ENCODE measurements at places on chromosomes 4 and X.

DNA sequence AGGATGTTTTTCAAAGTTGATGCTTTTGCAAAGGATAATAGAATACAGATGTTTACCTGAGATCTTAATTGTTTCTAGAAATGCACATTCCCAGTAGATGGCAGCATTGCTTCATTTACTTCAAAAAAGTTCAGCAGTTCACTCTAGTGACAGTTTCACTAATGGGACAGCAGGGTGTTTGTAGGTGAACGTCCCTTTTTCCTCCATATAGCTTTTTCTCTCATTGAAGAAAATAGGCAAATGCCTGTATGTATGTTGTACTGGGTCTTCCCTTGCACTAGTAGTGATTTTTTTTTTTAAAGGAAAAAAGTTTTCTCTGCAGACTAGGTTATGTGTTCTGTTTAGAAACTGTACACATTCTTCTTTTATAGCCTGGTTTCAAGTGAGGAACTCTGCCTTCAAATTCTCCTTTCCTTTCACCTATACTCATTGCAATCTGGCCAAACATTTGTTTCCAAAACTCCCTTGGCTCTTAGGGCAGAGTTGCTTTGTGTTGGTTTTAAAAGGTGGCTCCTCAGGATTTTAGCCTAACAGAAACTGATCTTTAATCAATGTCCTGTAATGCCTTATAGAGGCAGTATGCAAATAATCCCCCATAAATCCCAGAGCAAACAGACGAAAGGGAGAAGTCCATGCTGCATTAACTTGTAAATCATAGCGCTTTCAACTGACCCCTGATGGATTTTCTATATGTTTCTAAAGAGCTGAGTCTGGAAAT, 86.3 kb downstream of the EGF start:
- H3K27me3 ChIP-seq, result no peaks in the 10 kb centered on the region
- H3K4me1 ChIP-seq, result no peaks in the 10 kb centered on the region
- DNase-seq, result peak; percentile 85
- H3K4me3 ChIP-seq, result no peak overlapping the region
- no peaks in the 10 kb centered on the region for H3K36me3 ChIP-seq

- H3K4me3 ChIP-seq, result no peak overlapping the region
- H3K4me1 ChIP-seq, result no peaks in the 10 kb centered on the region
- no peaks in the 10 kb centered on the region for H3K36me3 ChIP-seq
- DNase-seq, result no peak
- no peaks in the 10 kb centered on the region for H3K27me3 ChIP-seq
Observed at GRCh38 chr4:6494431-6495295, 22.2 kb upstream of the PPP2R2C start.

DNA sequence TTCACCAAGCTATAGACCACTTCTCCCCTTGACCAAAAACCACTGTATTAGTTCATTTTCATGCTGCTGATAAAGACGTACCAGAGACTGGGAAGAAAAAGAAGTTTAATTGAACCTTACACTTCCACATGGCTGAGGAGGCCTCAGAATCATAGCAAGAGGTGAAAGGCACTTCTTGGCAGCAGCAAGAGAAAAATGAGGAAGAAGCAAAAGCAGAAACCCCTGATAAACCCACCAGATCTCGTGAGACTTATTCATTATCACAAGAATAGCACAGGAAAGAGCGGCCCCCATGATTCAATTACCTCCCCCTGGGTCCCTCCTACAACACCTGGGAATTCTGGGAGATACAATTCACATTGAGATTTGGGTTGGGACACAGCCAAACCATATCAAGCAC, 97.8 kb downstream of the DOCK11 start:
- no peaks in the 10 kb centered on the region for H3K4me1 ChIP-seq
- no peak overlapping the region for H3K27ac ChIP-seq
- no peak overlapping the region for H3K4me3 ChIP-seq

DNA sequence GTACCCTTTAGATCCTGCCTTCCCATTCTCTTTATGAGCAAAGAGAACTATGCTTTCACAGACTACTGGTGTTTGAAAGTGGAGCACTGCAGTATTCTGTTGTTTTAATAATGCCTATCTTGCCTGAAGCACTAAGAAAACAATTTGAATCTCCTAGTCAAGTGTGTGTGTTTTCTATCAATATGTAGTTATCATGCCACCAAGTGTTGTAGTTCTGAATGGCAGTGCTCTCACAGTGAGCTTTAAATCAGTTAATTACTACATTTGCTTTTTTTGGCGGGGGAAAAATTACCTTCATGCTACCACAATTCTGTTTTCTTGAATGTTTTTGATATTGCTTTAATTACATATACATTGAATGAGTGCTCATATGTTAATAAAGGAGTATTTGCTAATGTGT, 143.6 kb upstream of the FAM47A start:
- no peaks in the 10 kb centered on the region for H3K36me3 ChIP-seq
- DNase-seq, result no peak
- H3K27me3 ChIP-seq, result no peaks in the 10 kb centered on the region
- H3K4me3 ChIP-seq, result no peak overlapping the region
- H3K27ac ChIP-seq, result no peak overlapping the region

DNA sequence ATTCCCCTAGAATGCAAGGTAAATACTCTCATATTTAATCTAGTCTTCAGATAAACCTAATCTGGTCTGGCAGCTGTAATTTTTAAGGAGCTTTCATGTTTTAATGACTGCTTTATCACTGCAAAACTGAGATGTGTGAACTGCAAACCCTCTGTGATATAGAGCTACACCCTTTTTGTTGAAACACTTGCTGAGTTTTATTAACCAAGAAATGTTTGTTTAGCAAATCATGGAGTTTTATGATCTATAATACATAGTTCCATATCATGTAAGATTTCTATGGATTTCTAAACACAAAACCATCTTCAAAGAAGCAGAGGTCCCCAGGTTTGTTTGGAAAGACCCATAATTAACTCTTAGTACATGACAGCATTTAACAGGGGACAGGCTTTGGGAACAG, 126.4 kb downstream of the BTC start:
- DNase-seq, result no peak
- H3K27ac ChIP-seq, result no peak overlapping the region
- no peaks in the 10 kb centered on the region for H3K36me3 ChIP-seq
- H3K4me3 ChIP-seq, result no peak overlapping the region
- no peaks in the 10 kb centered on the region for H3K27me3 ChIP-seq

DNA sequence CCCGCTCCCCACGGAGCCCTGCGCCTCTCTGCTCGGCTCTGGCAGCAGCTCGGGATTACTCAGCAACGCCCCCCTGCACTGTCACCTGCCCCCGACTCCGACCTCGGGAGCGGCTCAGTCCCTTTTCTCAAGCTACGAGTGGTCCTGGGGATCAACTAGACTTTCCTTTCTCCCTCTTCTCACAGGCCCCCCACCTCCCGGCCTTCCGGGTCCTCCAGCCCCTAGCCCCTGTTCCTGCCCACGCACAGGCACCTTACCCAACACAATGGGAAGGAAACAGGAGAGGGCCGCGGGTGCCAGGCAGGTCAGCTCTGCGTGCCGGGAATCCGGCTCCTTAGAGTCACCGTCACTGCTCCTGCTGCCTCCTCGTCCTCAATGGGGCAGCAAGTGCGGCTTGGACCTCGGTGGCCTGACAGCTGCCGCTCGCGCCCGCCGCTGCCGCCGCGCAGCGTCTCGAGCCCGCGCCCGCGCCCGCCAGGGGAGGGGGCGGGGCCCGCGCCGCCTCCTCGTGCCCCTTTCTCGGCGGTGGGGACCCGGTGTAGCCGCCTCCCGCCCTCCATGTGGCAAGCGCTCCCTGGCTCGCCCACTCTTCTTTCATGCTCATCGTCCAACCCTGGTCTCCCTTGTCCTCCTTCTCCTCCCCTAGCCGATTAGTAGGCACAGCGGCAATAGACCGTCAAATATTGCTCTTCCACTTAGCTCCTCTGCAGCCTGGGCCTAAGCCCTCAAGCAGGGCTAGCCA, at the start of gene RAB9B:
RAB9B (minus strand) TSS at position 455 of the 742 bp plus-strand sequence. CDS start 6,473 bp downstream, outside the sequence.
- H3K4me1 ChIP-seq, result peaks cover 8% of the 10 kb centered on the region
- no peaks in the 10 kb centered on the region for H3K36me3 ChIP-seq
- H3K4me3 ChIP-seq, result peak within 1 kb of the TSS; percentile 67
- no peaks in the 10 kb centered on the region for H3K27me3 ChIP-seq
- peak; percentile 35 for DNase-seq

DNA sequence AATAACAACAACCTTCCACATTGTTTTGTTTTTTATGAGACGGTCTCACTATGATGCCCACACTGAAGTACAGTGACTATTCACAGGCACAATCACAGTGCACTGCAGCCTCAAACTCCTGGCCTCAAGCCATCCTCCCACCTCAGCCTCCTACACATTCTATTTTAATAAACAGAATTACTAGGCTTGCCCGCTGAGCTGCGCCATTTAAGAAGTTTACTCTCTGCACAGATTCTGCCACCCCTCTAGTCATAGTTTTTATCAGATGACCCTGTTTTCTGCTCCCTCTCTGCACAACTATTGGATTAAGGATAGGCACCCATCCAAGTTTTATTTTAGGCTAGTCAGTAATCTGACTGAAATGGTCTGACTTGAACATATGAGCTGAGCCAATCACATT, 11.3 kb upstream of the COX18 start:
- peaks cover 44% of the 10 kb centered on the region for H3K36me3 ChIP-seq
- H3K4me1 ChIP-seq, result peaks cover 4% of the 10 kb centered on the region
- no peak overlapping the region for H3K27ac ChIP-seq
- H3K27me3 ChIP-seq, result no peaks in the 10 kb centered on the region
- H3K4me3 ChIP-seq, result no peak overlapping the region

GRCh38 chrX:24243188-24243587, 70.7 kb downstream of the SUPT20HL2 start:
- H3K4me3 ChIP-seq, result no peak overlapping the region
- H3K27ac ChIP-seq, result no peak overlapping the region
- no peaks in the 10 kb centered on the region for H3K4me1 ChIP-seq
- no peak for DNase-seq
- no peaks in the 10 kb centered on the region for H3K36me3 ChIP-seq

DNA sequence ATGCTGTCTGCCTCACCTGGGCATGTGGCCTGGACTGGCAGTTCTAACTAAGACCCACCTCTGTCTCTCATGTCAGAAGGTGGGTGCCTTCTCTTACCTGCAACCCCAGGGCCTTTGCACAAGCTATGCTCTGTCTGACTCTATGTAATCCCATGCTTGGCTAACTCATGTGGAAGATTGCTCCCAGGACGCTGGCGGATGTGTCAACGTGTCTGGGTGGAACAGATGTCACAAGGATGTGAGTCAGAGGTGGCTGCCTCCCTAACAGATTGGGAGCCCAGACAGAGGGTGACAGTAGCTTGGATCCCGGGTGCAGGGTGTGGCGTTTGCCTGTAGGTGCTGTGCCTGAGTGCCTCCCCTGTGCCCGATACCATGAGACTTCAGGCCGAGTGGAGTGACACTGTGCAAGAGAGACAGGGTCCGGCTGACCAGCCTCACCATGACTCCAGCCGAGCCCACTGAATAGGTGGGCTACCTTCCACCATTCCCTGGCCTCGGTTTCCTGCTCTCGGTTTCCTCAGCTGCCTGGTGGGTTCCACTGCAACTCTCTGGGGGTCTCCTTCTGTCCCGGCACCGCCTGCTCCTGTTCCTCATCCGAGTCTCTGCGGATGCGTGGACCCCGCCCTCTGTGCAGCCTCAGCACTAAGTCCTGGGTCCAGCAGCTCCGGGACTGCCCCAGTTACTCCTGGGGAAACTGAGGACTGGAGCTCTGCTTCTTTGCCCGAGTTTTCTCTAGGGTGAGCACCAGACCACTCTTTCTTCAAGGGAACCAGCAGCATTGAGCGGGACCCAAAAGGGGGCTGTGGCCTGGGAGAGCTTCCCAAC, 11.0 kb downstream of the SH3BP2 start:
- H3K27me3 ChIP-seq, result no peaks in the 10 kb centered on the region
- H3K36me3 ChIP-seq, result no peaks in the 10 kb centered on the region
- H3K4me1 ChIP-seq, result peaks cover 75% of the 10 kb centered on the region

DNA sequence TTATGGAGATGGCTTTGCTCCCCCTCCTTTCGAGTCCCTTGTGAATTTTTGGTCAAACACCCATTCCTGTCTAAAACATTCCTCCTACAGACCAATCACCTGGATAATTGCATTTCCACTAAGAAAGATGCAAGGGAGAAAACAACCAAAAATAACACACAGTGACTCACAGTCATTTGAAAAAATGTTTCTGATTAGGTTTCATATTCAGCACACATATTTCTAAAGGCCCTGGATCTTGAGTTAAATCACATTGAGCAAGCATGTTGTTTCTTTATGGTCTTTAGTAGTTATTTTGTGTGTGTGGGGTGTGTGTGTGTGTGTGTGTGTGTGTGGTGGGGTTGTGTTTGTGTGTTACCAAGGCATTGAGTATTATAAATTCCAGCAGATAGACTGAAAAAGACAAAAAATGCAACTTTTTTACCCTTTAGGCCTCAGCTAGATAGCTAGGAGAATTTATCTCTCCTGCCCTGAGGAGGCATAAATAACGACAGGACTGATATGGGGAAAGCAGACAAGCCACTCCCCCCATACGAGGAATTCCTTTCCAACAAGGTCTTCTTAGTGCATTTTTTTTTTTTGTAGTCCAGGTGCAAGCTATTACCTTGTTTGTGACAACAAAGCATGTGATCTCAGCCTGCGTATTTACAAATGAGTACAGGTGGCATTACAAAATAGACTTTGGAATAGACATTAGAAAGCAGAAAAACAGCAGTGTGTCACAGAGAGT, 265.4 kb upstream of the ADGRL3 start:
- H3K27me3 ChIP-seq, result no peaks in the 10 kb centered on the region
- no peaks in the 10 kb centered on the region for H3K36me3 ChIP-seq
- no peaks in the 10 kb centered on the region for H3K4me1 ChIP-seq

DNA sequence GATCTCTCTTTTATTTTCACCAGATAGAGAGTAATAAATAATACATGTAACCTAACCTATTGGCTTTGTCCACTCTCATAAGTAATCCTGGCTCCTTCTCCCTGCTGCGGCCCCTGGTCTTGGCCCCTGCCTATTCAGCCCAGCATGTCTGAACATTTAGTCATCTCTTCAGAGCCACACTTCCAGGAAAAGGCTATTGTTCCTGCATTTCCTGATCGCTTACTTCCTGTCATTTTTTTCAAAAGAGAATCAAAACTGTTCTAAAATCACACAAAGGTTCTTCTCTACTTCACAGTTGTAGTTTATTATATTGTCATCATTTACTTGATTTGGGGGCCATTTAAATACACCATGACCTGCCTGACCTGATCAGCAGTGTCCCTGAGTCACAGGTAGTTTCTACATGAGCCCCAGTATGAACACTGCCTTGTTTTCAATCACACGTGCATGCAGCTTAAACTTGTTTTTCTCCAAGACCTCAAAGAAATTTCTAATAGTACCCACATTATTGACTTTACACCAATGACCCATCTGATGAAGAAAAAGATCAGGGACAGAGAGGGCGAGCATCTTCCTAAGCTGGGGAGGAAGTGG, 47.4 kb upstream of the KDR start:
- DNase-seq, result no peak
- no peaks in the 10 kb centered on the region for H3K27me3 ChIP-seq
- H3K27ac ChIP-seq, result no peak overlapping the region
- no peak overlapping the region for H3K4me3 ChIP-seq

DNA sequence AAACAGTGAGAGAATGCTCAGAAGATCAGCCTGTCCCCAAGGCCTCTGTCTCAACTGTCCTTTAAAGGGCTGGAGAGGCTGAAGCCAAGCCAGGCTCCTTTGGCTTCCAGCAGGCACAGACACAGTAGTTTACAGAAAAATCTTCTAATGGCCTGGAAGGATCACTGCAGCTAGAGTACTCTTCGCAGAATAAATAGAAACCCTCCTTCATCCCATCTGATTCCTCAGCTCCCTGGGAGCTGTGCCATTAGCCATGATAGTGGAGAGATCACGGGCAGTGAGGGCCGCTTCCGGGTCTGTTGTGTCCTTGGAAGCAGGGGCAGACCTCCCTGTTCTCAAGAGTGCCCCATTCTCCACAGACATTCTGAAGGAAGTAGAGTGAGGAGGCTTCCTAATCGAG, 63.1 kb downstream of the CCNI start:
- H3K4me1 ChIP-seq, result peaks cover 4% of the 10 kb centered on the region
- DNase-seq, result no peak
- no peaks in the 10 kb centered on the region for H3K27me3 ChIP-seq
- H3K4me3 ChIP-seq, result no peak overlapping the region

GRCh38 chrX:85065512-85066198, 62.0 kb downstream of the APOOL start:
- no peaks in the 10 kb centered on the region for H3K4me1 ChIP-seq
- H3K27ac ChIP-seq, result no peak overlapping the region
- no peak for DNase-seq
- no peak overlapping the region for H3K4me3 ChIP-seq
